Omental fat pad (tissue), 4 donors: ENCODE measurements at places on chromosomes 11 and 22. TPM values are rescaled to one million over a fixed set of nuclear protein-coding genes. Genes with fewer than 3 reads are reported as not detected.

DNA sequence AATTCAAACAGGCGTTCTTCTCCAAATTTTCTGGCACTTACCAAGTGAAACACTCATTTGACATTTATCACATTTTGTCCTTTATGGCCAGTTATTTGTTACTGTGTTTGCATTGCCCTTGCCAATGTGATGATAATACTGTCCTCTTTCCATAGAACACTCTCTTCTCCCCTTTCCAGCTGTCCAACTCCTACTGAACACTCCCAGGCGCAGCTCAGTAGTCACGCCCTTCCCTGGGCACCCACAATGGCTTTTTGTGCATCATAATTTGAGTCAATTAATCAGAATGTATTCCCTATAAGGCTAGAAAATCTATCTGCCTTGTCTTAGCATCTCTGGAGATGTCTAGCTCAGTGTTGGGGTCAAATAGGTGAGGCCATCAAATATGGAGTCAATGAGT is 21.2 kb upstream of the B3GAT1 start:
- DNase-seq, result no peak

GRCh38 chr11:71501071-71501985 is 25.7 kb upstream of the KRTAP5-7 start:
- DNase-seq, result no peak

The XKR3 gene
- not detected for total RNA-seq

- no peak for DNase-seq
Measured at GRCh38 chr11:45324459-45324858, 38.3 kb upstream of the SYT13 start.

- DNase-seq, result no peak
Measured at GRCh38 chr22:24367841-24368240, 59.6 kb upstream of the ADORA2A start.

The TESMIN gene
- 0.38 TPM for total RNA-seq

DNA sequence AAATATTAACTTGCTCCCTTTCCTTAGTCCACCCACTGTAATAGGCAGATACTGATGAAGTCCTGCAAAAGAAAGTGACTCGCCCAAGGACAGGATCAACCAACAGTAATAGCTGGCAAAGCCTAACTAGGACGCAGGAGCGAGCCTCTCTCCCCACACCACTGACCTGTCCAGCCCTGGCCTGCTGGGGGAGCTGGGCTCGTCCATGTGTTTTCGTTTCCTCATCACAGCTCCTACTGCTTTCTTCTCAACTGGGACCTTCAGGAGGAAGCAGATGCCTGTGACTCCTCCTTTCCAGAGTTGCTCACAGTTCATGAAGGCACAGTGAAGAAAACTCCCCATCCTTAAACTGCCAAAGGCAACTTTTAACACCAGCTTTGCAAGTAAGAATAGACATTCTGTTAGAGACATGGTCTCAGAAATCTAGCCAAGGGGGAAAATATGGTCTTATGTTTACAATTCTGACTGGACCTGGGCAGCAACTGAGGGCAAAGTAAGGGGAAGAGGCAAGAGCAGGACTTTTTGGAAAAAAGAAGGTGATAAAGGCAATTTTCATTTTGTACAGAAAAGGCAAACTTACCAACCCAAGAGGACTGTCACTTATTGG is 11.6 kb upstream of the GPHA2 start:
- DNase-seq, result no peak

GRCh38 chr11:85672105-85672902 is 7.4 kb upstream of the CREBZF start:
- no peak for DNase-seq

The MS4A7 gene
- 88.0 TPM for total RNA-seq

GRCh38 chr11:77596626-77597025 is 6.9 kb downstream of the AQP11 start:
- no peak for DNase-seq

- no peak for DNase-seq
Measured at GRCh38 chr11:10990637-10991193, 132.9 kb upstream of the ZBED5 start.

The MMP10 gene
- total RNA-seq, result not detected

DNA sequence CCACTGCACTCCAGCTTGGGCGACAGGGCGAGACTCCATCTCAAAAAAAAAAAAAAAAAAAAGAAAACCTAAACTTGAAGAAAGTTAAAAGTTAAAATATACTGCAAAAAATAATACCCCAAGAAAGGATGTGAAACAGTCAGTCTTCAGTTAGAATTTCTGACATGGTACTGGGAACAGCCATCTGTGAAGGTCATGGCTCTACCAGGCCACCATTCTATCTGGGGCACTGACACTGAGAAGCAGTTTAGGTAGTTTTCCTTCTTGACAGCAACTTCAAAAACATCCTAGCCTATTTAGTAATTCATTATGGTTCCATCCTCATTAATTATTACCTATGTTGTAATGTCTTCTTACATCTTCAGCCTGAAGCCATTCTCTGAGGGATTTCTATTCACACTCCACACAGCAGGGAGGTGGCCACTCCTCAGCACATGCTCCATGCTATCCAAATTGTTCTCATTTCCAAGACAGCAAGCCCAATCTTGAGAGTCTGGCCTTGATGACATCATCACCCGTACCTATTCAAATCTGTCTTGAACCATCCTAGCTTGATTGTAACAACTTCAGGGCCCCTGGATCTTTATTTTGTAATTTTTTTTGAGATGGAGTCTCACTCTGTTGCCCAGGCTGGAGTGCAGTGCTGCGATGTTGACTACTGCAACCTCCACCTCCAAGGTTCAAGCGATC is 38.2 kb downstream of the SERPIND1 start:
- DNase-seq, result no peak

DNA sequence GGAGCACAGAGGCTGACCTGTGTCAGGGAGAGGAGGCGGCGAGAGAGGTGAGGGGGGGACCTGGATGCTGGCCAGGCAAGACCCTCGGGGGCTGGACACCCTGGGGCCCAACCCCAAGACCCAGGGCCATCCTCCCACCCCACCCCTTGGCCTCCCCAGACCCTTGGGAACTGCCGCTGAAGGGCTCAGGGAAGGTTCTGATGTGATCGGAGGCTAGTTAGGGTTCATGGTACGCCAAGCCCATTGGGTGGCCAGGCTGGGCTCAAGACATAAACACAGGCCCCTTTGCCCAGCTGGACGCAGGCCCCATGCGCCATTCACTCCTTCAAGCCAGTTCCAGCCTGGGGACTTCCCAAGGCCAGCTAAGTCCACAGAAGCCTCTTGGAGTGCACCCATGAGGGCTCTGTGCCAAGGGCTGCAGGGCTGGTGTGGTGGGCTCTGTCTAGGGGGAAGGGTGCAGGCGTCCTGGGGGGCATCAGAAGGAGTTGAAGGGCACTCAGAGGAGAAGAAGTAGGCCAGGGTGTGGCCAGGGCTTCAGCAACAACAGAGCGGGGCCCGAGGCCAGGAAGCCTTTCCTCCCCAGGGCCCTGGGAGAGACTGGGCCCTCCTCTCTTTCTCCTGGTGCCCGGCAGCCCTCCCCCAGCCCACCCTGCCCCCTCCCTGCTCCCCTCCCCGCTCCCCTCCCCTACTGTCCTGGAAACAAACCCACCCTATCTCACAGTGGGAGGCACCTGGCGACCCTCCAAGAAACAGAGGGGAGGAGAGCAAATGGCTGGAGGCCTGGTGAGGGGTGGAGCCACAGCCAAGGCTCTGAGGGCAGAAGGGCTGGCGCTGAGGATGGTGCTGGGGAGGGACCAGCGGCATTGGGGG is 12.9 kb downstream of the TSPAN32 start:
- DNase-seq, result peak; percentile 76

DNA sequence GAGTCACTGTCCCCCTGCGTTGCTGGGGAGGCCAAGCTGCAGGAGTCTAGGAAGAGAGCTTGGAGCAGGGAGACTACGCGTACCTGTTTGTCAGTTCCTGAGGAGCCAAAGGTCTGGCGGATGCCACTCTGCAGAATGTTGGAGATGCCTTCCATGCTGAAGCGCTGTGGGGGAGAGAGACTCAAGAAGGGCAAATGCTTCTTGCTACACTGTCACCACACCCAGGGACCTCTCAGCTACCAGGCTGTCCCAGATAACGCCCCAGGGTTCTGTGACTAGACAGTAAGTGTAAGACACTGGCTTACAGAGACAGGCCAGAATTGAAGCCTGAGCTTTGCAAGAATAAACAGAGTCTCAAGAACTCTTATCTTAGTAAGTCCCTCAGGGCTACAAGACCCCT is 42.0 kb downstream of the FEZ1 start:
- DNase-seq, result no peak

DNA sequence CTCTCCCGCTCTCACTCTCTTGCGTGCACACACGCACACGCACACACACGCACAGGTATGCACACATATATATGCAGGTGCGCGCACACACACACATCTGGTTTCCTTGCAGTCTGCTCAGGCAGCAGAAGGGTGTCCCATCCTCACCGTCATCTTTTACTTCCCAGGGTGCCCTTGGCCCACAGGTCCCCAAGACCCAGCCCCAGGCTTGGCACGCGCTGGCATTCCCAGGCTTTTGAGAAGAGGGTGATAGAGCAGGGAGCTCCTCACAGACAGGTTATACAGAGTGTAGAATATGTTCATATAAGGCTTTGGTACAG is 52.0 kb upstream of the SPATA19 start:
- DNase-seq, result no peak

- DNase-seq, result no peak
Measured at GRCh38 chr11:20368438-20368837, 4.9 kb downstream of the HTATIP2 start.

- no peak for DNase-seq
Measured at GRCh38 chr11:12862696-12863469, 146.2 kb upstream of the RASSF10 start.
